Stimulated activated CD4-positive, alpha-beta T cell treated with anti-CD3 and anti-CD28 coated beads, TNF-alpha, amount 100 ng/mL, for 1 hour (primary cell): ENCODE measurements at places on chromosomes 11 and 22.

- DNase-seq, result no peak
Measured at GRCh38 chr22:38614332-38615063, 41.7 kb downstream of the FAM227A start.

GRCh38 chr11:59368238-59369022, 9.7 kb downstream of the OR5AN1 start:
- DNase-seq, result no peak

DNA sequence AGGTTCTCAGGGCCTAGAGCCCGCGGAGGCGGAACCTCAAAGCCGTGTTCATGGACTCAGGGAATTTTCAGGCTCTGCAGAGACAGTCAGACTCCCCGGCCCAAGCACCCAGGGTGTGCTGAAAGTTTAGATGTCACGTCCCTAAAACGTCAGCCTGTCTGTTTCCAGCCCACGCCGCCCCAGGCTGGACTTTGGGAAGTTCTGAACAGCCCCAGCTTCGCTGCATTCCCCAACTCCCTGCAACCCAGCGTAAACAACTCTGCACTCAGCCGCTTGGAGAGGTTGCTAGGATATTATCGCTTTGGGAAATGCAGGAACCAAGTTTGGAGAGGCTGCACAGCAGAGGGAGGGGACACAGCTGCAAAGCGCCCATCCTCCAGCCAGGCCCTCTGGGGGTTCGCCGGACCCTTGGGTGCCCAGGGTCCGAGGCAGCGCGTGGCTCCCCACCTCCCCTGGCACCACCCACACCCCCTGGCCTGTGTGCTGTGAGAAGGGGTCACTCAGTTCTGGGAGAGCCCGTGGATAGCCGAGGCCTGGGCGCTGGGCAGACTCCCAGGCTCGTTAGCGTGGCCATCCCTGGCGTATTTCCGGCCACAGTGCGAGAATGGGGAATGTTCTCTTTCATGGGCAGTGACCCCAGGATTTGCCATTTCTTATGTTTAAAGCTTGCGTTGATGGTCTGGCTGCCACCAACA, 120.5 kb upstream of the FGF3 start:
- DNase-seq, result no peak

DNA sequence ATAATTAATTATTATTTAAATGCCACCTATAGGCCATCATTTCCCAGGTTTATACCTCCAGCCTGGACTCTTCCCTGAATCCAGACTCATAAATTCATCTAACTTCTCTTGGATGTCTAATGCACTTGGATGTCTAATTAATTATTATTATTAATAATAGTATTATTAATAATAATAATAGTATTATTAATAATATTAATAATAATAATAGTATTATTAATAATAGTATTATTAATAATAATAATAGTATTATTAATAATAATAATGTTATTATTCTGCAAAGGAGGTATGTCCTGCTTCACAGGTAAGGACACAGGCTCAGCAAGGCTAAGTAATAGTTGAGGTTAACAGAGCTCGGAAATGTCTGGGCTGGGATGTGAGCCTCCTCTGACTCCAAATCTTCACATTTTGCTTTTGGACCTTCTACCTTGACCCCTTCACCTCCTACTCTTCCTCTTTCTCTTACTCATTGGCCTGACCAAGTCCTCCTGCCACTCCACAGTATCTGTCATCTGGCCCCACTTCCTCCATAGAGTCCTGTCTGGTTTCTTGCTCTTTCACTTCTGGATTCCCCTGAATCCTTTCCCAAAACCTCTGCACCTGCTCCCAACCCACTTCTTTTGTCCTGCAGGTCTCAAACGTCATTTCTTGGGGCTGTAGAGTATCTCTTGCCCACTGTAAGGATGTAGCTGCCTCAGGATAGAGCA, 8.0 kb downstream of the RIBC2 start:
- no peak for DNase-seq

DNA sequence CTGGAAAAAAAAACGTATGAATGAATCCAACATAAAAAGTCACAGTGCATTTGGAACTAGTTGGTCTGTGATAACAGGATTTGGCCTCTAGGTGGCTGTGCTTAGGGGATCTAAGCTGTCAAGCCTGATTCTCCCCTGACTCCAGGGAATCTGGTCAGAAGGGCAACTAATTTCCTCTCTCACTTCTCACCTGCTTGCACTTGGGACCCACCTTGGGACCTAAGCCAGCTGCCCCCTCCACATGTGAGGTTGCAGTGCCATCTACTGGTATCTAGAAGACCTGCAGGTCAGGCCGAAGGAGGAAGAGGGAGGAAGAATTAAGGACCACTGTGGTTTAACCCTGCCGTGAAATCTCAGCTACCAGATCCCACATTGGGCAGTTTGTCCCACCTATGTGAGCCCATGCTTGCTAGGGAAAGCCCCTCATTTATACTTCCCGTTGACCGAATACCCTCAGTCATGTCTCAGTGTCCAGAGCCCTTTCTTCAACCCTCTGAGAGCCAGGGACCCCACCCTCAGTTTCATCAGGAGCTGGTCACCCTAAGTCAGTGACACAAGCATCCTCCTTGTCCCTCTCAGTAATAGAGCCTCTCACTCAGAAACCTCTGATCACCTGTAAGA, 33.2 kb upstream of the CAVIN3 start:
- peak; percentile 22 for DNase-seq

GRCh38 chr22:27987557-27987956, 68.5 kb upstream of the PITPNB start:
- DNase-seq, result no peak

- no peak for DNase-seq
Measured at GRCh38 chr11:60098508-60098907, 10.0 kb downstream of the MS4A2 start.

- DNase-seq, result no peak
Measured at GRCh38 chr11:94780432-94780831, 12.3 kb downstream of the AMOTL1 start.

GRCh38 chr11:70433038-70433437, 34.7 kb downstream of the CTTN start:
- DNase-seq, result no peak

- no peak for DNase-seq
Measured at GRCh38 chr11:112933970-112934369, 27.2 kb upstream of the NCAM1 start.

DNA sequence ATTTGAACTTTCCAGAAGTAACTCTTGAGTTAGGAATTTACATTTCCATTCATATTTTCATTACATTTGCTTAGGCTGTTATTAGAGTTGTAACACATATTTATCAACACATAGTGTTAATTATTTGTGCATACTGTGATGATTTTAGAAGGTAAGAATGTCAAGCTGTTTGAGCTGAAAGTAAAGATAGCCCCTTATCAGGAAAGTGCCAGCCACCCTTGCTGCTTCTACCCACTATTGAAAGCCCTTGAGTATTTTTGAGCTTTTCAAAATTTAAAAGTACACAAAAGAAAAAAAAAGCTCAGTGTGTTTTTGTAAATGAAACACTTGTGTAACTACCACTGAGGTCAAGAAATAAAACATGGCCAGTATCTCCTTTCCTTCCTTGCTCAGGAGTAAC, 8.0 kb downstream of the APLP2 start:
- DNase-seq, result no peak

DNA sequence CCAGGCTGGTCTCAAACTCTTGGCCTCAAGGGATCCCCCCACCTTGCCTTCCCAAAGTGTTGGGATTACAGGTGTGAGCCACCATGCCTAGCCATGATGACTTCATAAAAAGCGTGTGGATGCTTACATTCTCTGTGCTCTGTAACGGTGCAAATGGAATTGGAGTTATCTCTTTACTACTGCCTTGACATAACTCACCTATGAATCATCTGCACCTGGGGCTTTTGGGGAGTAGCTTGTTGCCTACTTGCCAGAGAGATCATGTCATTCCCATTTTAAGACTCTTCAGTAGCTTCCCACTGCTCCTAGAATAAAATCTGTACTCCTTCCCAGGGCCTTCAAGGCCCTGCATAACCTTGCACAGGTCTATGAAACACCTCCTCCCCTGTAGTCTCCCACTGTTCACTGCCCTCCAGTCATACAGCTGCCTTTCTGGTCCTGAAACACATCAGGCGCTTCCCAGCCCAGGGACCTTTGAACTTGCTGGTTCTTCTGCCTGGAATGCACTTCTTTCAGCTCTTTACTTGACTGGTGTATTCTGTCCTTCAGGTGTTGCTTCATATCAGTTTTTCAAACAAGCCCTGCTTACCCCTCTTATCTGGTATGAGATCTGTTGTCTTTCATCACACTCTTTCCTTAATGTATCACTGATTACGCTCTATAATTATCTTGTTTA, 19.6 kb upstream of the MOGAT2 start:
- DNase-seq, result no peak

DNA sequence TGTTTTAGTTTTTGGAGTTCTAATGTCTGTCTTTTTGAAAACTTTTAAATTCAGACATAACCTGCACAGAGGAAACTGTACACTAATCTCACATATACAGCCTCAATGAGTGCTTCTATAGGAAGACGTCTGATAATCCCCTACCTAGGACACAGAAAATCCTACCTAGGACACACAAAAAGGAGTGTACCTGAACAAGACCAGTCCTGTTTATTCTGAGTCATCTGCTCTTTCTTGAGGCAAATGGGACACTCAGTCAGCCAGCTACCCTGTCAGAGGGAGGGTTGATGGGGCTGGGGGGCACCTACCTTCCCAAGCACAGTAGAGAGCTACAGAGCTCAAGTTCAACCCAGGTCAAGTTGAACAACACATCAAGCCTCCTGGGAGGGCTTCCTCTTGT, 346.6 kb upstream of the NCAM1 start:
- DNase-seq, result no peak

- DNase-seq, result no peak
Measured at GRCh38 chr22:26264162-26264561, 94.9 kb downstream of the SEZ6L start.

DNA sequence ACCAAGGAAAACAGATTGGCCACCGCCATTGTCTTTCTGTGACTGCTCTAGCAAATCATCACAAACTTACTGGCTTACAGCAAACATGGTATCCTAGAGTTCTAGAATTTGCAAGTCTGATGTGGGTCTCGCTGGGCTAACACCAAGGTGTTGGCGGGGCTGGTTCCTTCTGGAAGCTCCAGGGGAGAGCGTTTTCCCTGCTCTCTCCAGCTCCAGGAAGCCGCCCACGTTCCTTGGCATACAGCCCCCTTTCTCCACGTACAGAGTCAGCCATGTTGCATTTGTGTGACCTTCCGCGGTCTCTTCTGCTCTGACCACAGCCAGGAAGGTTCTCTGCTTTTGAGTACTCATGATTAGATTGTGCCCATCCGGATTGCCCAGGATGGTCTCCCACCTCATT, 27.5 kb downstream of the TBC1D22A start:
- DNase-seq, result no peak

GRCh38 chr11:85884581-85885021, 29.4 kb downstream of the CCDC83 start:
- DNase-seq, result no peak

GRCh38 chr11:26063915-26064314, 268.0 kb upstream of the ANO3 start:
- DNase-seq, result no peak

- DNase-seq, result no peak
Measured at GRCh38 chr11:87453531-87454089, 415.9 kb downstream of the TMEM135 start.

- no peak for DNase-seq
Measured at GRCh38 chr11:40037005-40037404, 1422.4 kb downstream of the LRRC4C start.

DNA sequence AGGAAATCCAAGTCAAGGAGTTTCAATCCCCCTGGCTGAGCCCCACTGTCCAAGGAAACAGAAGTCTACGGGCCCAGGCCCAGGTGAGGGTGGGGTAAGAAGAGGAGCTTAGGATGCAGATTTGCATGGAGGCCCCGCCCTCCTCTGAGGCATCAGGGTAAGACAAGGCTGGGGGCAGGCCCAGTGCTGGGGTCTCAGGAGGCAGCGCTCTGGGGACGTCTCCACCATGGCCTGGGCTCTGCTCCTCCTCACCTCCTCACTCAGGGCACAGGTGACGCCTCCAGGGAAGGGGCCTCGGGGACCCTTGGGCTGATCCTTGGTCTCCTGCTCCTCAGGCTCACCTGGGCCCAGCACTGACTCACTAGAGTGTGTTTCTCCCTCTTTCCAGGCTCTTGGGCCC, 31.3 kb upstream of the IGLL5 start:
- no peak for DNase-seq

DNA sequence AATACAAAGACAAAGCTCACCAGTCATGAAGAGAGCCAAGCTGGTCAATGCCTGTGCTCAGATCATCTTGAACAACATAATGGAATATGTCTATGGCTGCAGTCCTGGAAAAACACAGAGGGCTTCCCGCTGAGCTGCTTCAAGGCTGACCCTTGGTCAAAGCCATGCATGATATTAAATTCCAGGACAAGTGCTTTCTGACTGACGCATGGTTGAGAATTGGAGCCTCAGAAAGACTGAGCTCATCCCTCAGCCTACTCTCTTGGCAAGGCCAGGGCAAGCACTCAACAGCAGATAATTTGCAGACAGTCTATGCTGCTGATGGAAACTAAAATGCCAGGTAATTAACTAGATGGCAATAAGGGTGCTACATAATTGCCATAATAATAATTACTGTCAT, 89.2 kb downstream of the GALNT18 start:
- DNase-seq, result no peak

GRCh38 chr11:43790444-43790794, 90.2 kb upstream of the ALKBH3 start:
- no peak for DNase-seq

GRCh38 chr11:96045622-96046456, 121.9 kb upstream of the MTMR2 start:
- DNase-seq, result no peak

- DNase-seq, result no peak
Measured at GRCh38 chr11:129918361-129918760, 23.0 kb upstream of the NFRKB start.

DNA sequence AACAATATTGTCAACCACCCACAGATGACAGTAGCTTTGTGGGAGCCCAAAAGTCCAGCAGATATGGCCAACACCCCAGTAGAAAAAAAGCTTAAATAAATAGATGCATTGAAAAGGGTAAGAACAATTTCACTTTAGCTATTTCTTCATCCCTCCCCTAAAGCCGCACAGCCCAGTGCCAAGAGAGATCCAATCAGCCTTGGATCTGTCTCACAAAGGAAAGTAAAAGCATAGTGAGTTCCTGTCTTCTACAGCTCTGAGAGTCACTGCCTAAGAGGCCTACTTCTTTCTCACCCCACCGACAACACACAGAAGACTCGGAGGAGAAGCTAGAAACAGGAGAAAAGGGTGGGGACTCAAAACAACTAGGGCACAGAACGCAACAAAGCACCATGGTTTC, 196.4 kb downstream of the SBF2 start:
- DNase-seq, result no peak

DNA sequence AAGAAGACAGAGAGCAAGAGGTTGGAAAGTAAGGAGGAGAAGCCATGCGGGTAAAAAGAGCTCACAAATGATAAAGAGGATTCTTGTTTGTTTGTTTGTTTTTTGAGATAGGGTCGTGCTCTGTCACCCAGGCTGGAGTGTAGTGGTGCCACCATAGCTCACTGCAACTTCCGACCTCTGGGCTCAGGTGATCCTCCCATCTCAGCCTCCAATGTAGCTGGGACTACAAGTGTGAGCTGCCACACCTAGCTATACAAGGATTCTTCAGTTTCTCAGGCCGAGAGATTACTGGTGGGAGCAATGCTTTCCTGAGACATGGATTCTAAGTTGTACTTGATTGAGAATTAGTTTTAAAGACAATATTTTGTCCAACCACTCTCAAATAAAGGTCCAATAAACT, 55.6 kb downstream of the CLTCL1 start:
- DNase-seq, result no peak
